ENCODE measurements at places on chromosomes 4 and X.

GRCh38 chr4:185711726-185712125 is 100.3 kb downstream of the SORBS2 start:
- DNase-seq = no peak

DNA sequence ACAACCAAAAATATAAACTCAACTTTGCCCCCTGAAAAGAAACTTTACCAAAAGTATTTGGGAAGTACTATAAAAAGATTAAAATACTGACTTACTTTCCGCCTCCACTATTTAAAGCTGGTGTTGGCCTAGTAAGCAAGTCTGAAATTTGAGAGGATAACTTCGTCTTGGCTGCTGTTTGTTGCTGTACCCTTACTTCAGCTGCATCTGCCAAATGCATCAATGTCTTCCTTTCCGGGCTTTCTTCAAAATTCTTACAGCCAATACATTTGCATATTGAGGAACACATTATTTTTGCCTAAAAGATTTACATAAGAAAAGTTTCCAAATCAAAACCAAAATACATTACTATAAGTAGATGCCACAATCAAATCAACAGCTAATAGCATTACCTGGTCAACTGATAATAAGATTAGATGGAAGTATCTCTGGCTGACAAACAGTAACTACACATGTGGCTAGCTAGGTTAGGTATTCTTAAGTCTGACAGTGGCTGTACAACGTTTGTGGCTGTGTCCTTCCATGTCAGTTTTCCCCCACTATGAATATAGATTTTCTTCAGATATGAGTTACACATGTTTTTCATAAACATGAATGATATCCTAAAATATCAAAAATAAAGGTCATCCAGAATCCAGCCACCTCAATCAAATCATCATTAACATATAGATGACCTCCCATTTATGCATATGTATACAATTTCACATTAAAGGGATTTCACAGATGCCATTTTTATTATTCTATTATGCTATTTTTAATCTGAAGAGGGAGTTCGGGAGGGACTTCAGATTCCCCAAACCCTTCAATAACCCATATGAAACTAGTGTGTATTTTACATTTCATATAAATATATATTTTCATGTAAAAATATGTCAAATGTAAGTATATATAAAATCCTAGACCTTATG is 30.6 kb downstream of the THAP9 start:
- DNase-seq = no peak

GRCh38 chr4:113684534-113685091 is 76.9 kb downstream of the CAMK2D start:
- DNase-seq = peak; percentile 54

DNA sequence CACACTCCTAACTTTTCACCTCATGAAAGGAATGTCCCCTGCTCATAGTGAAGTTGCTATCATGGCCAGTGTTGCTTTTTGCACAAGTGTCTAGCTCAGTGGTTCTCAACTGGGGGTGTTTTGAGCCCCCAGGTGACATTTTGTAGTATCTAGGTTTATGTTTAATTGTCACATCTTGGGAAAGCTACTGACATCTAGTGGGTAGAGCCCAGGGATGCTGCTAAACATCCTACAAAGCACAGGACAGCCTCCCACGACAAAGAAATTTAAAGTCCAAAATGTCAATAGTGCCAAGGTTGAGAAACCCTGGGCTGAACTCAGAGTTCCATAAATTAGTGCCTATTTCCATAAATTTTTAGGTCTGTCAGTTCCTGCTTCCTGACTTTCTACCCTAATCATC is 70.7 kb upstream of the HCCS start:
- no peak for DNase-seq

DNA sequence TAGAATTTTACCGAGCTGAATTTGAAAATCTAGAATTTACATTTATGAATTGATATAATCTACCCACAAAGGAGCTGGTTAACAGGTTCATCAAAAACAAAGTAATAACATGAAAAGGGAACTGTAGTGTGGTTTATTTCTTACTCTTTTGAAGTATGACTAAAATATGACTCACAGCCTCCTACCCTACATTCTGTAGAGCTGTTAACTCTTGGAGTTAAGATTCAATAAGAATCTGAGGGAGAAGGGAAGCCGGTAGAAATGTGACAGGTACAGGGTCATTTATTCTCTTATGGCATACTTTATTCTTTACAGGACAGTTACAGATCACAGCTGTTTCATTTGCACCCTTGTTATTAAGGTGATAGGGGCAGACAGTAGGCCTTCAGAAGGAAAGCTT is 132.2 kb upstream of the FAM47B start:
- DNase-seq = no peak

DNA sequence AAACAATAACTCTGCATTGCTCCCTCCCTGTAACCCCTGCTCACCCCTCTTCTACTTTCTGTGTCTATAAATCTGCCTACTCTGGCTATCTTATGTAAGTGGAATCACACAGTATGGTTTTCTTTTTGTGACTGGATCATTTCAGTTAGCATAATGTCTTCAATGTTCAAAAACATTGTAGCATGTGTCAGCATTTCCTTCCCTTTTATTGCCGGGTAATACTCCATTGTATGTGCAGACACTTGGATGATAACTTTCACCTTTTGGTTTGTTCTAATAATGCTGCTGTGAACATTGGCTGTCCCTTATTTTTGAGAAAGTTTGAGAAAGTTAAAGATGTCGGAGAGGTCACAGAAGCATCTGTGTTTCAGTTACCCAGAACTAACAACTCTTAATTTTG is 60.6 kb upstream of the TLR2 start:
- no peak for DNase-seq

DNA sequence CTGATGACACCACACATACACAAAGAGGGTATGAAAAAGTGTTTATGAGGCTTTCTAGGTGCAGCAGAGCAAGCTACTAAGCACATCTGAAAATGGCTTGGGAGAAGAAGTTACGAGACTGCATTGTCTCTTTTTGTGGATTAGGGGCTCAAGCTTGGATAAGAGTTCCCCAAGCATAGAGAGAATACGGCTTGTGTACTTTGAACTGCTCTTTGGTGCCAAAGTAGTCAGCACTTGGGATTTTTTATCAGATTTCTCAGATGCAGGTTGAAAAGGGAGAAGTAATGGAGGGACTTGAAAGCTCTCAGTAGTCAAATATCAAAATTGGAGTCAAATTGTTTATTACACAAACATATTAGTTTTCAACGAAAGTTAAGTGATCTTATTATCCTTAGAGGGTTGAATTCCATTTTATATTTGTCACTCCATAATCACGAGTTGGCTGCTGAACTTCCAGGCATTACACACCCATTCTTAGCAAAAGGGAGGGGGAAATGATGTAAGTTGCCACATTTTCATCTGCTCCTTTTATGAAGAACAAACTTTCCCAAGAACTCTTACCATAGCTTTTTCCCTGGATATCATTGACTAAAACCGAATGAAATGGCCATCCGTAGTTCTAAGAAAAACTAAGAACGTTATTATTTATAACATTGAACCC is 1904.9 kb downstream of the PCDH7 start:
- DNase-seq = no peak

GRCh38 chr4:52164116-52164515 is 113.0 kb downstream of the SPATA18 start:
- no peak for DNase-seq

GRCh38 chr4:186669735-186670134 is 53.9 kb downstream of the FAT1 start:
- no peak for DNase-seq

DNA sequence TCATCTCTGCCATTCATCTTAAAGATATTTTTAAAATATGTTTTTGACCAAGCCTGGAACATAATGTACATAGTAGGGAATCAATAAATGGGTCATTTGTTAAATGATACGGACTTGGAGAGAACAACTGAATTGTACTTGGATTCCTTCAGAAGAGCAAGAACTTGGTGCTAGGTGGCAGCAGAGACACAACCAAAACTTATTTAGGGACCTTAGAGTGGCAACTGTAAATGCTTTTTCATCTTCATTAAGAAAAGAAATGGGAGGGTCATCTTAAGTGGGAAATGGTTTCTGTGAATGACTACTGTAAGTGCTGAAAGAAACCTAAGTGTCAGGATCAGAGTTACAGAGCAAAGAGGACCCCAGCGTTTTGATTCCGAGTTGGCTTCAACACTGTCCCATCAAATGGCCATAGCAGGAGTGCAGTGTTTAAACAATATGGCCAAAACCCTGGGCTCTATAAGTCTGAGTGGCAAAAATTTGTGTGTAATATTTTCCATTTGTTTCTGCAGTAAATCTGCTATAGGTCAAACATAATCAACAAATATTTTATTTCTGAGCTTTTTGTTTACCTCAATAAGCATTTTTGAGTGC is 213.6 kb downstream of the PALLD start:
- DNase-seq = no peak

- no peak for DNase-seq
Observed at GRCh38 chr4:1752284-1753041, 31.1 kb downstream of the TACC3 start.

- no peak for DNase-seq
Observed at GRCh38 chrX:22629105-22629725, 356.5 kb downstream of the CBLL2 start.

- DNase-seq = no peak
Observed at GRCh38 chrX:123881330-123881729, 21.5 kb downstream of the XIAP start.

- DNase-seq = no peak
Observed at GRCh38 chrX:112865464-112866025, 24.9 kb upstream of the AMOT start.

DNA sequence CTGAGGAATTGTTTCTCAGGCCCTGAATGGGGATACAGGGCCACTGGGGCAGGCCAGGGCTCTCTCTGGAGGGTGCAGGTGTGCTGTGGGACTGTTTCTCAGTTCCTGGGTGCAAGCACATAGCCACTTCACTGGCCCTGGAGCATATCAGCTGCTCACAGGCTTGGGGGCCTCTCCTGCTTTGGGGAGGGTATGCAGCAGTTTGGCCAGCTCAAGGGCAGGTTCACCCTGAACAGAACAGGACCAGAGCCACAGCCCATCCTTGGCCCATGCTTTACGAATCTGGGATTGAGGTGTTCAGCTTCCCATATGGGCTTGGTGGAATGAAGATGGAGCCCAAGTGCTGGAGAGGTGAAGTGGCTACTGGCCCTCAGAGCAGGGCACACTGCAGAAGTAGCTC is 186.5 kb downstream of the FBXO8 start:
- DNase-seq = no peak

DNA sequence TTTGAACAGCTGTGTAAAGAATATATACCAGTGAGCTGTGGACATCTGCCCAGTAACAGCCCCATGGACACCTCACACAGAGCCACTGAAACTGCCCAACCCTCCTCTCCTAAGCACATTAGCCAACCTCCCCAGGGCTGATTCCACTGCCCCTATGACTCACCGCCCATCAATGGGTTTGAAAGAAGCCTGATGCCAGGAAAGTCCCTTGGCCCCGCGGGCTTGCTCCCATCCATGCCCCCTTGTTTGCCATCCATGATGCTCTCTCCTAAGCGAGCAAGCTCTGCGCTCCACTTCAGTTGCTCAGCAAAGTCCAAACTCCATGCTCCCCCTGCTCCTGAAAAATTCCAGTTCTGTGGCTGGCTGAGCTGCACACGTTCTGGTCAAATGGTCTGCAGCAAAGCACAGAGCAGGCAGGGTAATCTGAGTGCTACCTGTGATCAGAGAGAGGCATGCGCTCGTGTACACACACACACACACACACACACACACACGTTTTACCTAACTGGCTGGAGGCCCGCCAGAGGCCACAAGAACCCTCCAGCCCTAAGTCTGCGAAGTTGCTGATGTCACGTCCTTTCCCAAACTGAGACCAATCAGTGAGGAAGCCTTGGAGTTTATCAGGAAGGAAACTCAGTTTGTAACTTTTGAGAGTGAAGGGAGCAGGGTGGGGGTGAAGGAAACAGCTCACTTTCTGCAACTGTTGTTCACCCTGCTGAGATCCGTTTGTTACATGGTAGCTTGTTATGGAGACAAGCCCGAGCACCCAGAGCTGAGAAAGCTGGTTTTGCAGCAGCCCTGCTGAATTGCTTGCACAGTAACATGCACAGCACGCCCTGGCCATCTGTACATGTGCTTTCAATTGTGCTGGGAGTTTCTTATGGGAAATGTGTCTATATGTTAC is at the start of gene ASB9:
TSS of gene ASB9 (minus strand) at position 466 of the 904 bp plus-strand sequence. CDS start at position 257, 209 bp downstream.
- DNase-seq = peak; percentile 45

- no peak for DNase-seq
Observed at GRCh38 chr4:19514276-19515070, 737.2 kb upstream of the SLIT2 start.

GRCh38 chrX:24377911-24378468 is 17.6 kb downstream of the SUPT20HL1 start:
- DNase-seq = no peak

DNA sequence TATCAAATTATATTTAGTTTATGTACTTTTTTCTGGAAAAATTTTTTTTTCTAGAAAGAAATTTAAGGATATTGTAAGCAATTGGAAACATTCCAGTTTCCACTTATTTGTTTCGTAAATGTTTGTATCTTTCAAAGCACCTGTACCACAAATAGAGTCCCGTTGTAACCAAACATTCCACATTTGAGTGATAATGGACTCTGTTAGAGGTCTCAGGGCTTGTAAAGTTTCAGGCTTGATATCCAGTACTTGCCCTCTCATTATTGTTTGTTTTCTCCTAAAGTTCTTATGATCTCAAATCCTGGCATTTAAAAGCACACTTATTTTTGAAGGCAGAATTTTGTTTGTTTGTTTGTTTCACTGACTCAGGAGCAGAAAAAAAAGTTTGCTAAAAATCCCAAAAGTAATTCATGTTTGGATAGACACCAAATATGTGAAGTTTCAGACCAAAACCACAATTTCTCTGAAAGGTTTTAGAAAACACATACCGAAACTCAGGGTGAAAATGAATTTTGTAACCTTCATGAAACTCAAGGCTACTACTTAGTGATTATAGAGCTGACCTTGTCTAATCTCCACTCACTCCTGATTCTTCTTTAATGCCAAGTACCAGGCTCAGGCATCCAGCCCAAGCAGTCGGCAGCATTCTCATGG is 5.7 kb upstream of the TMEM192 start:
- no peak for DNase-seq

DNA sequence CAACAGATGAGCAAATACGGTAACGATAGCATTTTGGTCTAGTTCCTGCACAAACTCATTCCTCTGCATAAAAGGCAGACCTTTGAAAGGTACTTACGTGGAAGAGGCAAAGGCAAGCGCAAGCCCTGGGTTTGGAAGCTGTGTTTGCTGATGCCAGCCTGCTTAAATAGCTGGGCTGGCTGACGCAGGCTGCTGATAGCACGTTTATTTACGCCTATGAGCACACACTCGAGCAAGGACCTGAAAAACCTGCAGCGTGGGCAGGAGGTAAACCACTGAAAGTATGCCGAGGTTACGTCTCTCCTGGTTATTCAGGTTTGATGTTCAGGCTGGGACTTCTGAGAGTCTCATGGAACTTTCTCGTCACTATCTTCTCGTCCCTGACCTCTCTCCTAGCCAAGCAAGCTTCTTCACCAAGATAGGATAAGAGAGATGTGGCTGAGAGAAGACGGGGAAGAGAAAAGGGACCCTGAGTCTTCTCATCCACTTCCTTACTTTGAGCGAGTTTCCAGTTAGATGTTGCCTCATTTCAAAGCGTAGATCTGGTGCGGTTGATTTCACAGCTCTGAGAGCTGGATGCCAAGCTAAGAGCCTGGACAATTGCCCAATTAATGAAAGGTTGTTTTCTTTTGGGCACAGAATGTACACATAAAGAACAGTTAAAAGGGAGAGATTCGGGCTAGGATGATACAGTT is at the start of gene HOPX:
TSS of gene HOPX (minus strand) at position 139 of the 695 bp plus-strand sequence. CDS start 23,480 bp downstream, outside the sequence.
- peak; percentile 13 for DNase-seq

- peak; percentile 51 for DNase-seq
Observed at GRCh38 chr4:184807797-184808712, 17.7 kb downstream of the ACSL1 start.

- no peak for DNase-seq
Observed at GRCh38 chr4:26176598-26177149, 144.1 kb upstream of the RBPJ start.
